ENCODE measurements at places on chromosomes 13 and 19. TPM values are rescaled to one million over a fixed set of nuclear protein-coding genes. Genes with fewer than 3 reads are reported as not detected.

Gene GPR32
- not detected for total RNA-seq

DNA sequence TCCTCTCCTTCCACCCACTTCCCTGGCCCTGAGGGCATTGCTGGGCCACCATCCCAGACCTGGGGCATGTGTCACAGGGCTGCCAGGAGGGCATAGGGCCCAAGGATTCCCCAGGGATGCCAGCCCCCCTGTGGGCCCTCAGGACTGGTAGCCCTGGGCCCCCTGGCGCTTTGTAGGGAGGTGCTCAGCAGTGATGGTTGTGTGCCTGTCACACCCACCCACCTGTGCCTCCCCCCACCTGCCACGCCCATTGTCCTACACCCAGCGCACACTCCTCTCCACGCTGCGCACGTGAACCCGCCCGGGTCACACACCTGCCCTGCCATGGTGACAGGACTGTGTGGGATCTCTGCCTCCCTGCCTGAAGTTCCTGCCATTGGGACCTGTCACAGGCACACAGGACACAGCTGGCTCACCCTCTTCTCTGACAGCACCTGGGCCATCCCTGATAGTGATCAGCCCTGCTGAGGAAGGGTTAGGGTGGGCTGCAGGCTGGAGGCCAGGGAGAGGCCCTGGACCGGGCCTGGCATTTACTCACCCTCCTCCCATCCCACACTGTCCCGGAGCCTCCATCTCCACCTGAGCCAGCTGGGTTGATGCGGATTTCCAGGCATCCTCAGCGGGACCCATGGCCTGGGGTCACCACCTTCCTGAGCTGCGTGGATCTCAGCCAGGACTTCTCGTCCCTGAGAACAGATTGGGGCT is 23.9 kb downstream of the WTIP start:
- DNase-seq, result no peak

DNA sequence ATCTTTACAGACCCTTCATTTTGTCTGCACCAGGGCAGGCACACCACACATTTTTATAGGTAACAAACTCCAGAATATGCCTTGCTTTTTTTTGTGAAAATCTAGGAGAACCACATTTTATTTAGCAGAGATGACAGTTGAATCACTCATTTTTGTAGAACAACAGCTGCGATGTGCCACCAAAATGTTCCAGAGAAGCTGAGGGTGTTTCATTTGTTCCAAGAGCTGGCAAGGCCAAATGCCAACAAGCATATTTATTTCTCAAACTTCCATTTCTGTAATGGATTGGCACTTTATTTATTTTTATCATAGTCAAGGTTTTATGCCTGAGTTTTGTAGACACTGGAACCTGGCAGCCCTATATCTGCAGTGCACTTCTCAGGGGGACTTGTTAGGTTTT is 10.4 kb downstream of the OLFM4 start:
- no peak for DNase-seq

DNA sequence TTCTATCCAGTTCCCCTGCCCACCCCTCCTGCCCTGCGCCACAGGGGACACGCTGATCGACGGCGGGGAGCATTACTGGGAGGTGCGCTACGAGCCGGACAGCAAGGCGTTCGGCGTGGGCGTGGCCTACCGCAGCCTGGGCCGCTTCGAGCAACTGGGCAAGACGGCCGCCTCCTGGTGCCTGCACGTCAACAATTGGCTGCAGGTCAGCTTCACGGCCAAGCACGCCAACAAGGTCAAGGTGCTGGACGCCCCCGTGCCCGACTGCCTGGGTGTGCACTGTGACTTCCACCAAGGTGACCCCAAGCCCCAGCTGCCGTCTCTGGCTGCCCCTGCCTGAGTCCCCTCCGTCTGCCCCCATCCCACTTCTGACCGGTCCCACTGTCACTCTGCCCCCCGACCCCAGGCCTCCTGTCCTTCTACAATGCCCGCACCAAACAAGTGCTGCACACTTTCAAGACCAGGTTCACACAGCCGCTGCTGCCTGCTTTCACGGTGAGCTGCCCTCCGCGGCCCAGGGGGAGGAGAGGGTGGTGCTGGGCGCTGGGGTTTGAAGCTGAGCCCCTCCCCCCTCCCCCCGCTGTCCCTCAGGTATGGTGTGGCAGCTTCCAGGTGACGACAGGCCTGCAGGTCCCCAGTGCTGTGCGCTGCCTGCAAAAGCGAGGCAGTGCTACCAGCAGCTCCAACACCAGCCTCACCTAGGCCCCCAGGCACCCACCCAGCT is 15.5 kb downstream of the STAP2 start:
- DNase-seq, result no peak

- no peak for DNase-seq
These were observed 6.6 kb downstream of the GADD45B start for GRCh38 chr19:2482354-2483038.

DNA sequence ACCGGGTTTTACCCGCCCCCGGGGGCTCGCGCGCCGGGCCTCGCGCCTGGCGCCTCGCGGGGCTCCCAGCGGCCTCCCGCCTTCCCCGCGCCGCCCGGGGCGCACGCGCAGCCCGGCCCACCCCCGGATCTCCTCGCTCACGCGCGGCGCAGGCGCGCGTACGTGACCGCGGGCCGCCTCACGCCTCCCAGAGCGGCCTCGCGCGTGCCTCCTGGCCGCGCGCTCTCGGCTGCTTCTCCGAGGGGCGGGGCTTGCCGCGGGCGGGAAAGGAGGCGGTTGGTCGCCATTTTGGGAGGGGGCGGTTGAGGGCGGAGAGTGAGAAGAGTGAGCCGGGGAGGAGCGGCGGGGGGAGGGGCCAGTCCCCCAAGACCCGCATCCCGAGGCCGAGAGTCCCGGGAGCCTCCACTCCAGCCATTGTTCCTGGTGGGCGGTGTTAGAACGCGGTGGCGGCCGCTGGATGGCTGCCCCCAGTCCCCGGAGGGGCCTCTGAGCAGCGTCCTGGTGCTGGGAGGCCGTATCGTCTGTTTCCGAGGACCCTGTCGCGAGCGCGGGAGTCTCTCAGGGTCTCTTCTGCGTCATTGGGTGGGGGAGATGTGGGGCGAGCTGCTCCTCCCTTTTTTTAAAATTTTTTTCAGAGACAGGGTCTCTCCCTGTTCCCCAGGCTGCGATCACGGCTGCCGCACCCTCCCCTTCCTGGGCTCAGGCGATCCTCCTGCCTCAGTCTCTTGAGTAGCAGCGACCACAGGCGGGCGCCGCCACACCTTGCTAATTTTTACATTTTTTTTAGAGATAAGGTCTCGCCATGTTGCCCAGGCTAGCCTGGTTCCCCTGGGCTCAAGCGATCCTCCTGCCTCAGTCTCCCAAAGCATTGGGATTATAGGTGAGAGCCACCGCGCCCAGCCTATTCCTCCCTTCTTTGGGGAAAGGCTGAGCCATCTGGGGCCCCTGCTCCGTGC is at the start of gene ZNF541:
Gene ZNF541 (minus strand): TSS at position 78 of the 956 bp plus-strand sequence. CDS start 17,292 bp downstream, outside the sequence.
- no peak for DNase-seq

Gene ZNF121
- total RNA-seq, result 20.5 TPM

Measured in glomerular endothelial cell (primary cell).